NCI-H2081 treated with DMSO at 0.1 percent for 48 hours (cell line): ENCODE measurements at places on chromosomes 3 and 15.

DNA sequence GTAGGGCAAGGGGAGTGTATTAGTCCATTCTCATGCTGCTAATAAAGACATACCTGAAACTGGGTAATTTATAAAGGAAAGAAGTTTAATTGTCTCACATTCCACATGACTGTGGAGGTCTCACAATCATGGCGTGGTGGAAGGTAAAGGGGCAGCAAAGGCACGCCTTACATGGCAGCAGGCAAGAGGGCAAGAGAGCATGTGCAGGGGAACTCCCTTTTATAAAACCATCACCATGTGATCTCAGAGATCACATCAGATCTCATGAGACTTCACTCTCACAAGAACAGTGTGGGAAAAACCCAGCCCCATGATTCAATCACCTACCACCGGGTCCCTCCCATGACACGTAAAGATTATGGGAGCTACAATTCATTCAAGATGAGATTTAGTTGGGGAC is 41.4 kb downstream of the SUMF1 start:
- no peak for DNase-seq

GRCh38 chr3:58334506-58334884 is 1.8 kb downstream of the PXK start:
- no peak for DNase-seq

GRCh38 chr3:156300929-156301840 is 180.8 kb downstream of the KCNAB1 start:
- no peak for DNase-seq

GRCh38 chr3:38648659-38649499 is 608 bp downstream of the SCN5A start:
- DNase-seq = no peak

DNA sequence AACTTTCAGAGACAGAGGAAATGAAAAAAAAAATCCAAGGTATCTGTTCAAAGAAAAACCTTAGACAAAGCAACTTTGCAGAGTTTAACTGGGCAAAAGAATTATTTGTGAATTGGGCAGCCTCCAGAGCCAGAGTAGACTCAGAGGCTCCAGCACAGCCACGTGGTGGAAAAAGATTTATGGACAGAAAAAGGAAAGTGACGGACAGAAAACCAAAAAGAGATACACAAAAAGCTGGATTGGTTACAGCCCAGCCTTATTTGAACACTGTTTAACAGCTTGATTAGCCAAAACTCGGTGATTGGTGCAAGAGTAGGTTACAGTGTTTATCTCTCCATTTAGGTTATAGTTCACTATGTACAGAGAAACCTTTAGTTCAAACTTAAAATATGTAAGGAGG is 23.7 kb upstream of the GPD1L start:
- no peak for DNase-seq

- DNase-seq = no peak
Observed at GRCh38 chr15:51038974-51039319, 55.8 kb downstream of the TNFAIP8L3 start.

DNA sequence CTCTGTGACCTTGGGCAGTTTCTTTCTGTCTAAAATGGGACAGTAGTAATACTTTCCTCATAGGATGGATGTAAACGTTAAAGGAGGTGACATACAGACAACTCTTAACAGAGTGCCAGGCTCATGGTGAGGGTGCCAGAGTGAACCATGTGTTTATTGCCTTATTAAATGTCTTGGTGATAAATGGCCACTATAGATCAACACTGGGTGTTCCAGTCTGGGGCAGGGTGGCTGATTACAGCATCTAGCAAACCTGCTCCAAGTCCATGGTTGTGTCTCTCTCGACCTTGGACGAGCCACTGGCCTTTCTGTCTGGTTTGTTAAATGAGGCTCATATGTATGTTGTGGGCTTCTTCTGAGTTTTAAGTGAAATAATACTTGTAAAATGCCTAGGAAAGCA is 75.1 kb downstream of the TRAK1 start:
- no peak for DNase-seq

GRCh38 chr3:189049458-189050236 is 122.1 kb upstream of the TPRG1 start:
- DNase-seq = no peak

DNA sequence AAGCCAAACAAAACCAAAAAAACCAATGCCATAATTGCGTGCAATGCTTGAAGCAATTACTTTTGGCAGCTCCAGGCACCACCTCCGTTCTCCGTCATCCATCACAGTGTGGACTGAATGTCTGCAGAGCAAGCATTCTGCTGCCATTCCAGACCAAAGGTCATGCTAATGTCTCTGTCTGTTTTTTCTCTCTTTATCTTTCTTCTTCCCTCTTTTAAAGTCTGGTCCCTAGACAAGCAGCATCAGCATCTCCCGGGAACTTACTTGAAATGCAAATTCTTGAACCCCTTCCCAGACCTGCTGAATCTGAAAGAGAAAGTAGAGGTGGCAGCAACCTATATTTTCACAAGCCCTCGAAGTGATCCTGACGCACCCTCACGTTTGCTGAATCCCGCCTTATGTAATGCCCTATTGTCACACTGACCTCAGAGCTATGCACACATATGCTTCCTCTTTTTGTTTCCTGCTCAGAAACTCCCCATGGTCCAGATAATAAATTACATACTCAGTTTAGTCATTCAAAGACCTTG is 297.3 kb upstream of the PROK2 start:
- no peak for DNase-seq

DNA sequence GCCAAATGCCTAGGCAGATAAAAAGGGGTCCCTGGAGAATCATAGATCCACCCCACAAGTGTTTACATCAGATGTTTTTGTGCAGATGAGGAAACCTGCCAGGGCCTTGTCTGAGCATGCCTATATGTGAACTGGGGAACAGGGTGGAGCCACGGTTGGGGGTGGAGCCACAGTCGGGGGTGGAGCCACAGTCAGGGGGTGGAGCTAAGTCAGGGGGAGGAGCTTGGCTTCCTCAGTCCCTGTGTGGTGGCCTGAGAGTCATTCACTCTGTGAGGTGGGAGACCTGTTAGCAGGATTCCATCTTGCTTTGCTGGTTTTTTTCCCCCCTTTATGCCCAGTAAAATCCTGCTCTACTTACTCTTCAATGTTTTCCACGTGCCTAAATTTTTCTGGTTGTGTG is 57.8 kb upstream of the TGFBR2 start:
- DNase-seq = no peak

GRCh38 chr3:141796081-141796888 is 33.1 kb downstream of the GRK7 start:
- DNase-seq = no peak

GRCh38 chr3:18290157-18290556 is 135.0 kb downstream of the SATB1 start:
- DNase-seq = no peak

DNA sequence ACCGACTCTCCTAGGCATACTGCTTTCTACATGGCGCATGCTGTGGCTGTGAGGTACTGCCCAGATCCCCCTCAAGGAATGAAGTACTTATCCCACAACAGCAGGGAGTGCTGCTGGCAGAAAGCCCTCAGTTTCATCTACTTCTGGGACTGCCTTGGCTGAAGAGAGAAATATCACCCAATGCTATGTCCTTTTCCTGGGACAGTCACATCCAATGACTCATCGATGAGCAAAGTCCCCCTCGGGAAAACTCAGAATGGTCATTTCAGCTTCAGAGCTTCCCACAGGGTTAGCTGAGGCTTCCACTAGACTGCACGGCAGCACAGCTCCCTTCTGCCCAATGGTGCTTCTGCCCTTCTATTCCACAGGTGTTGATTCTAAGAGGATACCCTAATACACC is 3.6 kb upstream of the NMD3 start:
- no peak for DNase-seq

GRCh38 chr15:23518104-23518503 is 47.4 kb upstream of the MKRN3 start:
- no peak for DNase-seq

GRCh38 chr15:72174551-72175165 is 22.9 kb downstream of the GRAMD2A start:
- no peak for DNase-seq

GRCh38 chr3:194960446-194961032 is 274.9 kb downstream of the FAM43A start:
- DNase-seq = no peak

GRCh38 chr3:52347716-52348635 is 31.9 kb downstream of the DNAH1 start:
- DNase-seq = no peak

- no peak for DNase-seq
Observed at GRCh38 chr3:134038716-134039115, 9.0 kb upstream of the SLCO2A1 start.

DNA sequence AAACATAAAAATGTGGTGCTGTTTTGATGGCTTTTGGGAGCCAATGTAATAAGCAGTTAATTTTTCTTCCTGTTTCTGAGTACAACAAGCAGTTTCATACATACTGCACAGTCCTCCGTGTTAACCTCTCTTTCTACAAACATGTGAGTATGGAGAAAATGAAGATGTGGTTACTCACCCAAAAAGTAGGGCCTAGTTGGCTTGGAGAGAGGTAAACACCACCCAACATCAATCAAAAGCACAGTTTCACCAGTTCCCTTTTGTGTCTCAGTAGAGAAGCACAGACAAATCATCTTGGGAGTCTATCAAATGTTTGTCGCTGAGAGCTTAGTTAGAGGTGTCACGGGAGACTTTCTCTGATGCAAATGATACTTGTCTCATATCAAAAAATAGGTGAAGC is 320.2 kb downstream of the UNC13C start:
- DNase-seq = no peak

DNA sequence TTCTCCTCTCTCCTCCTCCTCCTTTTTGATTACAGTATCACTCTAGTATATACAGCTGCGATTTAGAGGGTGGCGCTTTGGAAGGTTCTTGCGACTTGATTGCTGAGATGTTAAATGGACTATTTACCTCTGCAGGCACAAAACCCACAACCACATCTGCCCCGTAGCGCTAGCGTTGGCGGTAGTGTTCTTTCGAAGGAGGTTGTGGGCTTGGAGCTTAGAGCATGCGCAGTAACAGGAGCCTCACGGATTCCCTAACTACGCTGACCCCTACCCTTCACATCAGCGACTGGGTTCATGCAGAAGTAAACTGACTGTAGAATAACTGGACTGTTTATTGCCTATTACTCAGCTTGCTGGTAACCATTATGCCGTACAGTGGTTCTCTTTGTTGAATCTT is 58.0 kb downstream of the CGGBP1 start:
- DNase-seq = no peak

- DNase-seq = no peak
Observed at GRCh38 chr3:134236505-134237170, 14.0 kb downstream of the RYK start.

DNA sequence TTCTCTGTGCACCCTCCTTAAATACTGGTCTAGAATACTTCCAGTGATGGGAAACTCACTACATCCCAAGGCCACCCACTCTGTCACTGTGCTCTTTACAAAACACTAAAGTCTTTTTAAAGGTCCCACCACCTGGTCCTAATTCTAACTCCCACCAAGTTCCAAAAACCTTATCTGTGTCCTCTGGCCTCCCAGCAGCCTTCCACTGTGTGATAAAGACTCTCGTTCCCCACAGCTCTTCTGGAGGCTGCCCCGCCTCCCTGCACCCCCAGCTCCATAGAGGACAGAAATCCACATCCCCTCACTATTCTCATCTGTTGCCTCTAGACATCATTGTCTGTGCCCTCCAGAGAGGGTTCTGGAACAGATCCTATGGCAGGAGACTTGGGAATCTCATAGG is 276.4 kb downstream of the FAM43A start:
- DNase-seq = no peak

- no peak for DNase-seq
Observed at GRCh38 chr3:182460303-182460702, 333.0 kb upstream of the ATP11B start.

- DNase-seq = no peak
Observed at GRCh38 chr15:101293122-101293521, 1.9 kb downstream of the SNRPA1 start.

- no peak for DNase-seq
Observed at GRCh38 chr3:106345353-106346027, 476.7 kb upstream of the CBLB start.

DNA sequence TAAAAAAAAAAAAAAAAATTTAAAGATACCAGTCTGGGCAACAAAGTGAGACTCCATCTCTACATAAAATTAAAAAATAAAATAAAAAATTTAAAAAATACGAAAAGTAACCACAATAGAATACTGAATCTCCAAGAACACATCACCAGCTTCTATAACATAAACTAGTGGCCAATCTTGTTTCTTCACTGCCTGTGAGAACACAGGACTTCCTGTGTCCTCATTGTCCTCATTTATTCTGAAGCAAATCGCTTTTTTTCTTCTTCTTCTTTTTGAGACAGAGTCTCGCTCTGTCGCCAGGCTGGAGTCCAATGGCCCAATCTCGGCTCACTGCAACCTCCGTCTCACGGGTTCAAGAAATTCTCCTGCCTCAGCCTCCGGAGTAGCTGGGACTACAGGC is 28.6 kb upstream of the RAB7A start:
- no peak for DNase-seq

DNA sequence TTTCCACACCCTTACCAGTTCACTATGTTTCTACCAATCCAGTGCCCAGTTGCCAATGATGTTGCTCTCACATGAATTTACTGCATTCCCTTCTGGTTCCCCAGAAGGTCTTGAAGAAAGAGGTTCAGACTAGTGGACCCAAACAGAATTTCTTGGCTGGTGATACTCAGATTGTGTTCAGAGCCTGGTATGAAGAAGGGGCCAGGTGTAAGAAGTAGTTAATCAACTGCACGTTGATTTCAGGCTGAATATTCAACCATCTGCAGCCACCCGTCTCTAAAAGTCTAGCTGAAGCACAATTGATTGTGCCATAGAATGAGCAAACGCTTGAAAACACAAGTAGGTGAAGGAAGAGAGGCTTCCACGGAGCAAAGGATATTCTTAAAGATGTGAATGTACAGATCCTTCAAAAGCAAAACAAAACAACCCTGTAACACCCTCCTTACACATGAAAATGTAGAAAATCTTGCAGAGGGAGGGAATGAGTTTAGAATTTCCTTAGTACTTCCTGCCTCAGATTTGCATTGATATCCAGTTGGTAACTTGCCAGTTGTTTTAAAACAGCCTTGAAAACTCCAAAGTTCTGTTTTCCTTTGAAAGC is 4.7 kb downstream of the RBMS3 start:
- no peak for DNase-seq

- DNase-seq = no peak
Observed at GRCh38 chr3:136146981-136147729, 49.0 kb downstream of the MSL2 start.

GRCh38 chr3:53269888-53270880 is 14.4 kb upstream of the TKT start:
- DNase-seq = no peak

DNA sequence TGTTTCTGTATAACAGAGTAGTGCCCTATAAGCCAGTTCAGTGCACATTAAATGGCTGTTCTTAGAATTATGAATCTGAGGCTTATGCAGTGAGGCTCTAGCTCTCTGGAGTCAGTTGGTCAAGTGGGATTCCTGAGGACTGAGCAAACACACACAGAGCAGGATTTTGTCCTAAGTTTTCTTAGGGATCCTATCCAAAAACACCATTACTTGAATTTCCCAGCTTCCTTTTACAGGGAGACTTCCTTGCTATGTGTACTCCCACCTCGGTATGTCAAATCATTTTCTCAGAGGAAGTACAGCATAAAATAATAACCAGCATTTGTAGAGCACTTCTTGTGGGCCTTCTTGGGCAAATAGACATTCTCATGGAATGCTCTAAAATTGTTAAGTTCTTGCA is 63.1 kb upstream of the GOLGA6B start:
- no peak for DNase-seq
